Upper lobe of right lung (tissue), 1 donor: ENCODE measurements at places on chromosomes 1 and 21.

DNA sequence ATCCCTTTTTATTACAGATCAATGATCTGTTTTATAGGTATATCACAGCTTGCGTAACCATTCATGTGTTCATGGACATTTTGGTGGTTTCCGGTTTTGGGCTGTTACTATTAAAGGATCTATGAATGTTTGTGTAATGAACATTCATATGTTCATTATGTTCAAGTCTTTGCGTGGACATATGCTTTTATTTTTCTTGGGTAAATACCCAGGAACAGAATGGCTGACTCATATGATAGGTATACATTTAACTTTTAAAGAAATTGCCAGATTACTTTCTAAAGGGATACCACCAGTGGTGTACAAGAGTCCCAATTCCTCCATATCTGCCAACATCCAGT, 73.7 kb downstream of the SPATA46 start:
- no peaks in the 10 kb centered on the region for H3K36me3 ChIP-seq
- no peak for DNase-seq
- no peak overlapping the region for H3K27ac ChIP-seq
- H3K4me3 ChIP-seq, result no peak overlapping the region

GRCh38 chr1:92262516-92262915, 36.3 kb downstream of the GLMN start:
- DNase-seq, result no peak
- peaks cover 63% of the 10 kb centered on the region for H3K36me3 ChIP-seq
- no peak overlapping the region for H3K4me3 ChIP-seq

- DNase-seq, result no peak
- no peak overlapping the region for H3K27ac ChIP-seq
- no peak overlapping the region for H3K4me3 ChIP-seq
- H3K4me1 ChIP-seq, result no peaks in the 10 kb centered on the region
Observed at GRCh38 chr1:241235256-241235897, 121.6 kb downstream of the RGS7 start.

GRCh38 chr1:241186716-241187115, 170.3 kb downstream of the RGS7 start:
- no peak overlapping the region for H3K27ac ChIP-seq
- H3K36me3 ChIP-seq, result no peaks in the 10 kb centered on the region
- no peaks in the 10 kb centered on the region for H3K4me1 ChIP-seq
- H3K27me3 ChIP-seq, result no peaks in the 10 kb centered on the region
- no peak for DNase-seq

GRCh38 chr21:42084079-42084478, 13.0 kb downstream of the UMODL1 start:
- no peaks in the 10 kb centered on the region for H3K27me3 ChIP-seq
- H3K36me3 ChIP-seq, result no peaks in the 10 kb centered on the region
- no peak overlapping the region for H3K4me3 ChIP-seq
- no peak overlapping the region for H3K27ac ChIP-seq
- H3K4me1 ChIP-seq, result no peaks in the 10 kb centered on the region

GRCh38 chr1:41980827-41981653, 62.3 kb upstream of the HIVEP3 start:
- H3K27me3 ChIP-seq, result no peaks in the 10 kb centered on the region
- no peaks in the 10 kb centered on the region for H3K36me3 ChIP-seq
- no peak overlapping the region for H3K27ac ChIP-seq
- no peak overlapping the region for H3K4me3 ChIP-seq
- DNase-seq, result no peak

GRCh38 chr1:153397051-153397923, 6.4 kb upstream of the S100A8 start:
- H3K27ac ChIP-seq, result no peak overlapping the region
- H3K27me3 ChIP-seq, result no peaks in the 10 kb centered on the region

- peak overlapping the region; percentile 98 for H3K4me3 ChIP-seq
- DNase-seq, result peak; percentile 80
- H3K4me1 ChIP-seq, result peaks cover 29% of the 10 kb centered on the region
- no peaks in the 10 kb centered on the region for H3K36me3 ChIP-seq
Observed at GRCh38 chr1:116569776-116570357, 959 bp downstream of the CD58 start.

DNA sequence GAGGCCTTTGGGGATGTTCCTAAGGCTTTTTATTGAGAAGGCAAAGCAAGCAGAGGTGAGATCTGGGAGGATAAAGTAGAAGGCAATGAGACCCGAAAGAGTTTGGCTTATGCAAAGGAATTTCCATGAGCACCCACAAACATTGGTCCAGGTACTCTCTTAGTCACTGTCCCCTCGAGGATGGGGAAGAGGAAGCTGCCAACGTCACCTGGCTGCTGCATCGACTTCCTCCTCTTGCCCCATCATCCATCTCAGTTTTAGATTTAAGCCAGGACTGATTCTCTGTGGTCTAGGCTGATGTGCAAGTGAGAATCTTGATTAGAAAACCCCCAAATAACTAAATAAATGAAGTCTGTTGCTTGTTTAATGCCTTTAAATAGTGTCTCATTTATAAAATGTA, 28.7 kb downstream of the RUNX1 start:
- H3K4me1 ChIP-seq, result no peaks in the 10 kb centered on the region
- DNase-seq, result no peak
- H3K36me3 ChIP-seq, result no peaks in the 10 kb centered on the region
- no peak overlapping the region for H3K4me3 ChIP-seq
- H3K27me3 ChIP-seq, result no peaks in the 10 kb centered on the region

- DNase-seq, result no peak
- no peaks in the 10 kb centered on the region for H3K27me3 ChIP-seq
- H3K4me3 ChIP-seq, result no peak overlapping the region
- peak overlapping the region; percentile 58 for H3K27ac ChIP-seq
Observed at GRCh38 chr1:93635614-93636543, 45.8 kb downstream of the BCAR3 start.

DNA sequence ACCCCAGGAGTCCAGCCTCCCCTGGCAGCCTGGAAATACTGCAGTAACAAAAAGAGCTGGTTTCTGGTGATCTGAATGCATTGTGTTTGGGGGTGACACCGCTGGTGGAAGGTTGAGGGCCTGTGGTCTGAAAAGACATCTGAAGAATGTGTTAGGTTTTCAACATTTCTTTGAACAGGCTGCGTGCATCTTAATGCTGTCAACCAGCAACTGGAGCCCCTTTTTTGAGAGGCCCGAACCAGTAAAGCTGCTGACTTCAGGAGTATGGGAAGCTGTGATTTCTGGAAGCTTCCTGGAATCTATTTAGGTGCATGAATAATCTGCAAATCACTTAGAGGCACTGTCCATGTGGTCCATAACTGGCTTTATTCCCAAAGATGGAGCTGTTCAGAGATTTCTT, 17.0 kb downstream of the ATP5PO start:
- H3K36me3 ChIP-seq, result peaks cover 41% of the 10 kb centered on the region
- no peak overlapping the region for H3K27ac ChIP-seq
- H3K4me3 ChIP-seq, result no peak overlapping the region
- H3K4me1 ChIP-seq, result peaks cover 8% of the 10 kb centered on the region
- no peaks in the 10 kb centered on the region for H3K27me3 ChIP-seq
- DNase-seq, result no peak

GRCh38 chr21:14547834-14548513, 1.9 kb upstream of the SAMSN1 start:
- H3K4me3 ChIP-seq, result no peak overlapping the region
- H3K27ac ChIP-seq, result no peak overlapping the region
- no peaks in the 10 kb centered on the region for H3K27me3 ChIP-seq
- H3K36me3 ChIP-seq, result no peaks in the 10 kb centered on the region

DNA sequence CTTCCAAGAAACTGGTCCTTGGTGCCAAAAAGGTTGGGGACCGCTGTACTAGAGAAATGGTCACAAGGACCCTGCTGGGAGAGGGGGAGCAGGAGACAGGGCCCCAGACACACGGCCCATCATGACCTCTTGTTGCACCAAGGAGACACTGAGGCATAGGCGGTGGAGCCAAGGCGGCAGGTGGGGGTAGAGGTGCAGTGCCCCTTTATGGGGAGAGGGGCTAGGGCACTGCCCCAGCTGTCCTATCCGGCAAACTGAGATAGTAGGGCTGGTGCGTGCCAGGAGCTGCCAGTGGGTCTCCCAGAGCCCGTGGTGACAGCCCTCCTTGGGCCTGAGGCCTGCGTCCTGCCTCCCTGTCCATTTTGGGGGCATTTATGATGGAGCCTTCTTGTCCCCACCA, 20.3 kb downstream of the TNNT2 start:
- no peak overlapping the region for H3K27ac ChIP-seq
- H3K27me3 ChIP-seq, result no peaks in the 10 kb centered on the region
- H3K36me3 ChIP-seq, result no peaks in the 10 kb centered on the region
- peak; percentile 27 for DNase-seq

DNA sequence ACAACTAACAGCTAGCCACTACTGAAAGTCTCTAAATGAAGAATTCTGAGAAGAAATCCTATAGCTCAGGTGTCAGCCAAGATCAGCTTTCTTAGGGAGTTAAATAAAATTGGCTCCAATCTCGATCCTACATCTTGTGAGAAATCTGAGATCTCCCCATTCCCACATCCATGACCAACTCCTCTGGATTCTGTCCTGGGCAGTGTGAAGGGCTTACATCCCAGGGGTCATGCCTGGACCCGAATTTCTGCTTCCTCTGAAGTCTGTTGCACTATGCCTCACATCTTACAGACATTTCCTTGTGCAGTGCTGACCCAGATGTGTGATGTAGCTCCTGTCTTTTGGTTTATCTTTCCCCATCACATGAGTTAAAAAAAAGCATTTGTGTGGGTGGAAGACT, 4.8 kb upstream of the TNN start:
- no peaks in the 10 kb centered on the region for H3K27me3 ChIP-seq
- no peaks in the 10 kb centered on the region for H3K36me3 ChIP-seq
- no peak overlapping the region for H3K27ac ChIP-seq
- no peak overlapping the region for H3K4me3 ChIP-seq

DNA sequence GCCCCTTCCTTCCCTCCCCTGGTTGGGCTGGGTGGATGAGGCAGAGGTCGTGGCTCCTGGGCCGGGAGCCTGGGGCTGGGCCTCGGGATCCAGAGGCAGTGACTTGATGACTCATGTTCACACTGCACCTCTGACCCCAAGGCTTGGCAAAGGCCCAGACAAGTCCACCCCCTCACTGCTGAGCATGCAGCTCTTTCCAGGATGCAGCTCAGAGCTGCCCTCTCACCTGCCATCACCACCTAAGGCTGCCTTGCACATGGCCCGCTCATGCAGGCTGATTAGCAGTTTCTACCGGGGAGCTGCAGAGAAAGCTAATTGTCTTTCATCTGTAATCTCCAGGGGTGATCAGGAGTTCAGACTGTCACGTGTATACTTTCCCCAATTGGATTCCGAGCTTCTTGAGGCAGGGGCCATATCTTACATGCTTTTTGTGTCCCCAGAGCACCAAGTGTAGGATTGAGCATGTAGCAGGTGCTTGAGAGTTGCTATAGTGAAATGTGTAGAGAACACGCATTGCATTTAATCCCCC, 62.1 kb downstream of the LRRN2 start:
- no peaks in the 10 kb centered on the region for H3K36me3 ChIP-seq
- H3K4me3 ChIP-seq, result no peak overlapping the region
- no peaks in the 10 kb centered on the region for H3K27me3 ChIP-seq
- no peaks in the 10 kb centered on the region for H3K4me1 ChIP-seq
- no peak for DNase-seq

DNA sequence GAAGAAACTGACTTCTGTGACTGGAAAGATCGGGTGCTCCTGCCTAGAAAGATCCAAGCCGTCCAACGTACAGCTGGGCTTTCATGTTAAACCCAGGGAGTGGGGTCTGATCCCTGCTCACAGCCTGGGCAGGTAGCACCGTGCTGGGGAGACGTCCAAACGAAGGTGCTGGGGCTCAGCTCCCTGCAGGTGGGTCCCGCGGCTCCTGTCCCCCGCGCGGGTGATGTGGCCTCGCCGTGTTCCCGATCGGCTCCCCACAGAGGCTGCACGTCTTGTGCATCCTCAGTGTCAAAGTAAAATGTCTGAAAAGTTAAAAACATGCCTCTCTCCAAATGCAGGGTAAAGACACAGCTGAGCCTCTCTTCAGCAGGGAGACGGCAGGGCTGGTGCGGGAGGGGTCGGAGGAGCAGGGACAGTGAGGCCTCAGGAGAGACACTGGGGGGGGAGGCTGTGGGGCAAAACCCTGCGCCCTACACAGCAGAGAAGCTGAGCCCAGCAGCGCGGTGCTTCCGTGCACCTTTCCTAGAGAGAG, 40.1 kb upstream of the COL6A2 start:
- H3K4me1 ChIP-seq, result peaks cover 26% of the 10 kb centered on the region
- H3K27me3 ChIP-seq, result peaks cover 16% of the 10 kb centered on the region
- no peak overlapping the region for H3K4me3 ChIP-seq
- no peak for DNase-seq
- no peaks in the 10 kb centered on the region for H3K36me3 ChIP-seq

DNA sequence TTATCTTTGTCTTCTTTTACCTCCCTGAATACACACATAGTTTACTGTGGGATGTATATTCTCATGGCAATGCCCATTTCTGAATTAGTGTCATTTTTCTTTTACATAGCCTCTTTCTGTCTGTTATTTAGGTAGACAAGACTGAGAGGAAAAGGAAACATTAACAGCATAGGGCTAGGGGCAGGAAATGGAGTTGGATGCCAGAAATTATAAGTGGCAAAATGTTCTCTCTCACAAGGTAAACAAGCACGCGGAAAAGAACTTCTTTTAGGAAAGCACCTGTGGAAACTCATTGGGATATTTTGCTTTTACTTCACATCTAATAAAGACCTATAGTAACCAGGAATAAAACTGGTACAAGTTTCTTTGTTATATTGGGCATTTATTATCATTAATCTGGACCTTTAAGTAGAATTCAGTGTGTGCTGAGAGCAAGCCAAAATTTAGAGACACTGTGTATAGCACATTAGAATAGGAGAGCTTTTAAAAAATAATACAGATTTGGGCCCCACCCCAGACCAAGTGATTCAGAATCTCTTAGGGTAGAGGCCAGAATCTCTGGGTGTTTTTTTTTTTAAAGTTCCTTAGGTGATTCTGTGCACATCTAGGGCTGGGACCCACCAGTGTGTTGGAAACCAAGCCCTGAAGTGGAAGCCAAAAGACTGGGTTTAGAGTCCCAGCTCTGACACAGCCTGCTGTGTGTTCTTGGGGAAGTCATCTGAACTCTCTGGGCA, 32.7 kb downstream of the S100A10 start:
- no peak for DNase-seq
- H3K27ac ChIP-seq, result peak overlapping the region; percentile 65
- H3K4me1 ChIP-seq, result peaks cover 15% of the 10 kb centered on the region

- no peak overlapping the region for H3K4me3 ChIP-seq
- H3K4me1 ChIP-seq, result no peaks in the 10 kb centered on the region
- H3K27me3 ChIP-seq, result no peaks in the 10 kb centered on the region
- no peak for DNase-seq
Observed at GRCh38 chr1:186530109-186530508, 69.2 kb upstream of the PDC start.

GRCh38 chr1:77310924-77311323, 29.1 kb downstream of the AK5 start:
- no peaks in the 10 kb centered on the region for H3K36me3 ChIP-seq
- H3K4me1 ChIP-seq, result no peaks in the 10 kb centered on the region
- H3K4me3 ChIP-seq, result no peak overlapping the region
- no peak overlapping the region for H3K27ac ChIP-seq
- H3K27me3 ChIP-seq, result no peaks in the 10 kb centered on the region
- DNase-seq, result no peak

DNA sequence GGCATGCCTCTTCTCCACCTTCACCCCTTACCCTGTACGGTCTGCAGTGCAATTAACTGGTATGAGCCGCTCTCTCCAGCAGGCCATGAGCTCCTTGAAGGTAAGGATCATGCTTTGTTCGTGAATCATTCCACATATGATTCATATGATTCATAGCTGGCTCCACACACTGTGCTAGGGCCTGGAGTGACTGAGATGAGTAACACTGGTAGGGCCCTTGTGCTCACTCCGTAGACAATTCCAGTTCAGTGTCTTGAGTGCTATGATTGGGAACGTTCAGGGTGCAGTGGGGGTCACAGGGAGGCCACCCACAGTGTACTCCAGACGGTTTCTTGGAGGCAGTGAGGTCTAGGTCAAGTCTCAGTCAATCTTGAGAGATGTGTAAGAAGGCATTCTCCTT, 239.8 kb downstream of the LMX1A start:
- no peak overlapping the region for H3K4me3 ChIP-seq
- peaks cover 26% of the 10 kb centered on the region for H3K27me3 ChIP-seq
